ENCODE measurements at places on chromosomes 3 and 15.
A peak's percentile ranks its signal among the peaks of the same experiment; 100 is the strongest.

GRCh38 chr15:75533945-75534344 lies 45.2 kb downstream of the PTPN9 start:
- DNase-seq: no peak

DNA sequence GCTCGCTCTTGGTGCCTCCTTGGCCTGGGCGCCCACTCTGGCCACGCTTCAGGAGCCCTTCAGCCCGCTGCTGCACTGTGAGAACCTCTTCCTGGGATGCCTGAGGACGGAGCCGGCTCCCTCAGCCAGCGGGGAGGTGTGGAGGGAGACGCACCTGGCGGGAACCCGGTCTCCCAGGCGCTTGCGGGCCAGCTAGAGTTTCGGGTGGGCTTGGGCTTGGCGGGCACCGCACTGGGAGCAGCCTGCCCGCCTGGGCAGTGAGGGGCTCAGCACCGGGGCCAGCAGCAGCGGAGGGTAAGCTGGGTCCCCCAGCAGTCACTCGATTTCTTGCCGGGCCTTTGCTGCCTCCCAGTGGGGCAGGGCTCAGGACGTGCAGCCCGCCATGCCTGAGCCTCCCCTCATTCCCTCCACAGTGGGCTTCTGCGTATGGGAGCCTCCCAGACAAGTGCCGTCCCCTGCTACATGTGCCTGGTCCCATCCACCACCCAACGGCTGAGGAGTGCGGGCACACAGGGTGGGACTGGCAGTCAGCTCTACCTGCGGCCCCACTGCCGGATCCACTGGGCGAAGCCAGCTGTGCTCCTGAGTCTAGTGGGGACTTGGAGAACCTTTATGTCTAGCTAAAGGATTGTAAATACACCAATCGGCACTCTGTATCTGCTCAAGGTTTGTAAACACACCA lies 708.7 kb downstream of the VGLL3 start:
- no peak for DNase-seq

DNA sequence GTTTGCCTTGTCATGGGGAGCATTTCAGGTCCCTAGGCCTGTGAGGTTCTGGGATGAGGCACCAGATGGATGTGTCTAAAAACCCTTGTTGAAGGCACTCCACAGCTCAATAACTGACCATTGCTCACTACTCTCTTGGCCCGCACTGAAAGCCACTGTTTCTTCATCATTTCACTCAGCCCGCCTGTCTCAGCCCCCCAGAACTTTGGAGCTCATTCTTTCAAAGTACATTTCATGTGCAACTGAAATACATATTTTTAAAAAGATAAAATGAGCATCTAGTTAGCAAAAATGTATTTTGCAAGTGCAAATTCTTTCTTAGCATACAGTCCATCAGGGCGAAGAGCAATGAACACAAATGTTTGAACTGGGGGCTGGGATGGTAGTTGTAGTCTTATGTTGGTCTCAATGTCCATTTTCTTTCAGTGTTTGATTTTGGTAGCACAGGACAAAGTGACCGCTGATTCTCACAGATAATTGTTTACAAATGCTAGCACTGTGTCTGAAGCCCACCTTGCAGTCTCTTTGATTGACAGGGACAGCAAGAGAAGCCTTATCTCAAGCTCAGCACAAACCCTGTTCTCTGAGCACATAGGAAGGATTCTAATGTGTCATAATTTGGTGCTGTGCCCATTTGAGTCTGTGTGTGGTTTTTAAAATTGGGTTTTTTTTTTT lies 19.6 kb downstream of the HEMK1 start:
- no peak for DNase-seq

DNA sequence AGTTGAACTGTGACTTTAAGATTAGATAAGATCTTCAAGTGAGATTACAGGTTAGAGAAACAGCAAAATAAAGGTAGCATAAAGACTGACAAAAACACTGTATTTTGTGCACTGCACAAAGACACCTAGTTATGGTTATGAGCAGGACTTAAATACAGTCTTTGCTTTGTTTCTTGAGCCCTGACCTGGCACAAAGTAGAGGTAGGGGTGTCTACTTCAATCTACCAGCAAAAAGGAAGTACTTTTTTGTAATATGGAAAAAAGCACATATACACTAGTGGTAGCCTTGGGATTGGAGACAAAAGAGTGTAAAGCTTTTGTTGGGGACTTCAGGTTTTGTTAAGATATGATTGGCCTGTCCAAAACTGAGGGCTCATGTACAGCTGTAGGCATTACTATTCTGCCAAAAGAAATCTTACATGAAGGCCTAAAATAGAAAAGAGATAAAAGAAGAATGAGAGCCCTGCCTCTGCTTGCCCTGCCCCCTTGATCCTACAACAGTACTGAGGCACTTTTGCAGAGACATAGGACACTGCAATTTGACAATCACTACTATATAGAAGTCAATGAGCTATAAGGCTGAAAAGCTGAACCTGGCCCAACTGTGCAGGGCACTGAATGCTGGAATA lies 194.3 kb downstream of the CBLB start:
- no peak for DNase-seq

DNA sequence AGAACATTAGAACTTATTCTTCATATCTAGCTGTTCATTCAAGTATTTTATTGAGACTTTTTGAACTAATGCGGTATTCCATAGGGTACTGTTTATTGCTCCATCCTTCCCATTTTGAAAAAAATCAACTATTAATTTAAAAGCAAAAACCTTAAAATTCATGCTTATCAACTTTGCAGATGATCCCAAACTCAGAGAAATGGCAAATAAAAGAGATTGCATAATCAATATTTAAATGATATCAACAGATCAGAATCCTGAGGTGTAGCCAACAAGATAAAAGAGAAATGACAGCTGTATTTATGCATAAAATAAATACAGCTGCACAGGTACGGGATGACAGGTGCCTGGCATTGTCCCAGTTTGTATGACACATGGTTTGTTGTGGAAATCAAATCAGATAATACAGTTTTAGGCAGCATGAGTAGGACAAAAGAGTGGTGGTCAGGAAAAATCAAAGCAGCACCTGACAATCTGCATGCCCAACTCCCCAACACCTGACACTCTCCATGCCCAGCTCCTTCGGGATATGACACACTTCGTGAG lies 42.4 kb upstream of the CMTM8 start:
- no peak for DNase-seq

DNA sequence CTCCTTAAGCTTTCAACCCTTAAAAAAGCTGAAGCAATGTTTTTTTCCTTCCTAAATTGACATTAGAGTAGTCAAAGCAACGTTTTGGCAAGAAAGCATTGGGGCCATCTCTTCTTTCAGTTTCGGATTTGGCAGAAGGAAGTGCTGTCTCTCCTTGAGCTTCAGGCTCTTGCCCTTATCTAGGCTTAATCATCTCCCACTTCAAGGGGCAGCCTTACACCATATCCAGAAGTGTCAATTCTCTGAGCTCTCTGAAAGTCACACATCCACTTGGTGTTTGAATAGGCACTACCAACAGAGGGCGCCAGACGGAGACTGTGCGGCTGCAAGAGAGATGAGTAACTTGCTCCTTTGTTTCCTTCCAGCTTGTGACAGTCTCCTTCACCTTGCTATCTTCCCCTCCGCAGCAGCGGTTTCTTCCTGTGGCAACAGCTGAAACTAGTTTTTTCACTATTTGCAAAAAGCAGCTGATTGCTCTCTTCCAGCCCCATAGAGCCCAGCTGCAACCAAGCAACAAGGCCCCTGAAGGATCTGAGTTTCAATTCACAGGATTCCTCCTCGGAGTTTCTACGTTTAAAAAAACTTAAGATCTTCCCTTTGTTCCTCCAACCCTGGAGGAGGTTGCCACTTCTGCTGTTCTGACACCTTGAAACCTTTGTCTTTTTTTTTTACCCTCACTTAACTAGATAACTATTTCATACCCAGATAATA lies 147.0 kb upstream of the SLCO3A1 start:
- peak; percentile 52 for DNase-seq

DNA sequence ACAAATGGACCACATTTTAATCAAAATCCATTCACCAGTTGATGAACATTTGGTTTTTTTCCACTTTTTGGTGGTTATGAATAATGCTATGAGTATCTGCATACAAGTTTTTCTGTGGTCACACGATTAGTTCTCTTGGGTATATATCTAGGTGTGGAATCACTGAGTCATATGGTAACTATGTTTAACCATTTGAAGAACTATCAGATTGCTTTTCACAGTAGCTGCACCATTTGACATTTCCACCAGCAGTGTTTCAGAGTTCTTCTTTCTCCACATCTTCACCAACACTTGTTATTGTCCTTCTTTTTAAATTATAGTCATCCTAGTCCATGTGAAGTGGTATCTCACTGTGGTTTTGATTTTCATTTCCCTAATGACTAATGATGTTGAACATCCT lies 33.3 kb upstream of the ATG7 start:
- DNase-seq: no peak

GRCh38 chr3:197501879-197502620 lies 53.7 kb downstream of the BDH1 start:
- DNase-seq: no peak

GRCh38 chr15:77738441-77739302 lies 106.0 kb upstream of the LINGO1 start:
- no peak for DNase-seq

GRCh38 chr3:197733042-197733441 lies 3.7 kb downstream of the RUBCN start:
- DNase-seq: no peak

DNA sequence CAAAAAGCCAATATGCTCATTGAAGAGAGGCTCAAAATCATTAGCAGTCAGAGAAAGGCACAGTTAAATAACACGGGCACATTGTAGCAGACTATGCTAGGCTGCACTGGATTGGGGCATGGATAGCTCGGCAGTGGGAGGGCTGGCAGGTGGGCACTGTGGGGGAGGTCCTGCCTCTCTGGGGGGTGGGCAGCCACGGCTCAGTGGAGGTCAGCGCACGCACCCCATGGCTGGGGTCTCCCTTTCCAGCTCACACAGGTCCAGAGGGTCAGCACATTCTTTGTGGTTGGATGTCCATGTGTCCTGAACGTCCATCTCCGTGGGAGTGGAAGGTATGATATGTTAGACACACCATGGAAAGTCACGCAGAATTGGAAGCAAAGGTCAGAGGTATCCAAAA lies 18.4 kb upstream of the MGLL start:
- no peak for DNase-seq

DNA sequence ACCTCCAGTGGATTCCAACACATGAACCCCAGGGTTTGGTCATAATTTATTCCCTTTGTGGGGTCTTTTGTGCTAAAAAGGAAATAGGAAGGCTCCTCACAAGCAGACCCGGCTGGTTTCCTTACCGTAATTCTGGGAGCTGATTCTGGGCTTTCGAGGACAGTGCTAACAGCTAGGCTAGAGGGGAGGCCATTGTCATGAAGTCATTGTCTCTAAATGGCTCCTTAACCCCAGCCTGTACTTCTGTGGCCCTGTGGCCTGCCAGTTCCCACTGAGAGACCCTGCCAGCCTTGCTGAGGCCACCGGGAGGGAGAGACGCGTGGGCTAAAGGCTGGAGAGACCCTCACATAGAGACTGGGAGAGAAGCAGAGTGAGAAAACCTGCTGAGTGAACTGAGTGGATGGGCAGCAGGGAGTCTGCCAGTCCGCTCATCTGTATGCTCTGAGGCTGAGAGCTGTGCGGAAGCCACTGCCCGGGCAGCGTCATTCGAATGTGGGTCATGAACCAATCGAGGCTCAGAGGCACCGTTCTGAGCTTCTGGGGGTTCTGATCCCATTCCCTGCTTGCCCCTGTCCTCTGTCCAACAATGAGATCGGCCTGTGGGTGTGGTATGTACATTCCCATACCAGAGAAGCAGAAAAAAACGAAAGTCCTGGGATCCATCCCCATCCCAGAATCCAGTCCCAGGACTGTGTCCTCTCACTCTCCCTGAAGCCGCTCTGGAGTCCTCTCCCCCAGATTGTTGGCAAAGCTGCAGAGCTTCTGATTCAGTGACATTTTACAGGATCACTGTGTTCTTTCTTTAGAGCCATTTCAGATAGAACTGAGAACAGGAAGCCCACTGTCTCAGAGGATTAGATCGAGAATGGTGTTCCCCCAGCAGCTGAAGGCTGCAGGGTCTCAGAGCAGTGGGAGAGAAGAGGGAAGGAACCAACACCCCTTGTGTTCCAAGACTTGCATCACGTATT lies 21.3 kb upstream of the DGKG start:
- DNase-seq: no peak

- no peak for DNase-seq
Observed at GRCh38 chr15:44015545-44016305, 179.3 kb downstream of the FRMD5 start.

GRCh38 chr15:62877276-62877857 lies 165.2 kb upstream of the TPM1 start:
- no peak for DNase-seq

DNA sequence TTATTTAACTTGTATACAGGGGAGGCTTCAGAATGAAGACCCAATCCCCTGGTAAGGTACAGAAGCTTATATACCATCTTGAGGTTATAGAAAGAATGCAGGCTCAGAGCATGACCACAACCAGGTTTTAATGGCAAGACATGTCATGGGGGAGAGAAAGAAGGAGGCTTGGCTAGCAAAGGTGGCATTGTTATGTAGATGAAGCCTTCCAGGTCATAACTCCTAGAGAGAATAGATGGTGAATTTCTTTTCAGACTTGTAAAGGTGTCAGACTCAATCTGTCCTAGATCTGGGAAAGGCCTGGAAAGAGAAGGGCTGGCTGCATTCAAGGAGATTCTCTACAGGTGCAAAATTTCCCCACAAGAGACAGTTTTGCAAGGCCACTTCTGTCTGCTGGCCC lies 99.4 kb upstream of the CTDSPL start:
- DNase-seq: no peak

DNA sequence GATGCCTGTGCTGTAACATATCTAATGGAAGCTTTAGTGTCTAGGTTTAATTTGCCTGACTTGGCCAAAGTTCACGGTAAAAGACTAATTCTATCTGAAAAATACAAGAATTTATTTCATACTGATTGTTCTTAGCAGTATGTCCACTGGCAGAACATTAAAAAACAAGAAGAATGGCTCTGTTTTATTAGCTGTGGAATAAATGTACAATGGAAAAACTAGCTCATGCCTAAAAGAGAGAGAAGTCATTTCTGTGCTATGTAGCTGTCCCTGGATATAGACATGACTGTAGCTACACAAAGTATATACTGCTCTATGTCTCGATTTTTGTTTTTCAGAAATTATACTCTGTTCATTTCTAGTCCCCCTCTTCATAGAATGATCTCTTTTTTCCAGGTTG lies 13.9 kb upstream of the VGLL3 start:
- DNase-seq: no peak

DNA sequence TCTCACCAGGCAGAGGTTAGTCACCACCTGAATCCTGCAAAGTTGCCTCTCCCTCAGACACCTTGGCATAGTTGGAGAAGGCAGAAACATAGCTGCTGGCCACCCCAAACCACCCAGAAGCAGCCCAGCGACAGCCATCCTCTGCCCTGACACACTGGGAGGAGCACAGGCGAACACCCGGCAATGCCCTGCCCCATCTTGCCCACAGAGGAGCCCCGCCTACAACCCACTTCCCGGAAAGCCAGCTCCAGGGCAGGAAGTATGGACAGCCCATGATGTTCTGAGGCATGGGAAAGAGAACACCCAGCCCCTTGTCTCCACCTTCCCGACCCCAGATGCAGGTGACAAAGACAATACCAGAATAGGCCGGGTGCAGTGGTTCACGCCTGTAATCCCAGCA lies 12.6 kb upstream of the SHISA5 start:
- no peak for DNase-seq

Data from effector CD8-positive, alpha-beta T cell (primary cell).